ENCODE measurements at places on chromosomes 11 and 22.
A peak's percentile ranks its signal among the peaks of the same experiment; 100 is the strongest.

- no peak for DNase-seq
Observed at GRCh38 chr11:46265764-46266163, 11.7 kb upstream of the CREB3L1 start.

- no peak for DNase-seq
Observed at GRCh38 chr22:17921871-17922821, 102.2 kb downstream of the MICAL3 start.

- no peak for DNase-seq
Observed at GRCh38 chr11:27354359-27354965, 8.6 kb downstream of the CCDC34 start.

DNA sequence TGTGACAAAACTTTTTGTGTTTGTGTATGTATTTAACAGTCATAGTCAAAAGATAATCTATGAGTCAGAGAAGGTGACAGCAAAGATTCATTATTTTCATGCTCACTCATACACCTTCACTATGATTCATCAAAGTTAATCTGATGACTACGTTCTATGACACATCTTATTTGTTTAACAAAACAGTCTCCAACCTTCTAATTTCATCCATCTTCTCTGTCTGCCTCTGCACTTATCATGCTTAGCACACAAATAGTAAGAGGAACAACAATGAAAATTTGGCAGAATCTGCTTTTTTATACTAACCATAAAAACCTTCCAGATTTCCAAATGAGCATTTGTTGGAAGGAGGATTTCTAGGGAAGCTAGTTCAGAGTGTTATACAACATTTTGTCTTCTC is 568.9 kb downstream of the LUZP2 start:
- DNase-seq = no peak

GRCh38 chr11:21225860-21226259 is 556.5 kb downstream of the NELL1 start:
- no peak for DNase-seq

DNA sequence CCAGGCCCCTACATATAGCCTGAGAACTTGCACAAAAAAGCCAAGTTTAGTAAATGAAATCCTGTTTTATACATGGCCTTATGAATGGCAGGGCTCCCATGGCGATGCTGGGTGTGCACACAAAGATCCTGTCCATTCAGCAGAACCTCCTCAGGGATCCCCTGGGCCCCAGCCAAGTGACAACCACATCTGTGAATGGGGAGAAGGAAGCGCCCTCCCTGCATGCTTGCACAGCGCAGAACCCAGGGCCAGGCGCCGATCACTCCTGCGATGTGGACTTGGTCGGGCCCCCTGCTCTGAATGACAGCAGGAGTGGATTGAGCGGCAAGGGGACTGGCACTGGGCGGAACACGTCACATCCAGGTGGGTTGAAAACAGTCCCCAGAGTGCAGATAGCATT is 4.5 kb upstream of the CDC42EP2 start:
- DNase-seq = no peak

DNA sequence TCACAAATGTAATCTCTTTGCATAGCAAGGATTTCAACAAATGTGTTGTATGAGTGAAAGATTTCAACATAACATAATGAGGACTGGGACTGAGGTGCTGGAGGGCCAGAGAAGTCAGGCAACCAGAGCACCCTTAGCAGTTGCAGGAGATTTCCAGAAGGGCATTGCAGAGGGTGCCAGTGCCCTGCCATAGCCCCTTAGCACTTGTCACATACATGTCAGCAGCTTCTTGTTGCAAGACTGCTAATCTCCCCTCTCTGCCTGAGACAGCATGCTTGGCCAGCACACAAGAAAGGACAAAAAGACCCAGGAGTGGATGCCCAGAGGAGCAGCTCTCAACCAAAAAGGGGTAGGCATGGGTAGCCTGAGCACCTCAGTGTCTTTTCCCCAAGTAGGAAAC is 43.2 kb downstream of the BBOX1 start:
- no peak for DNase-seq

GRCh38 chr11:18171377-18172000 is 1.1 kb upstream of the MRGPRX4 start:
- no peak for DNase-seq

GRCh38 chr11:35390737-35391682 is 28.3 kb downstream of the SLC1A2 start:
- no peak for DNase-seq

- DNase-seq = peak; percentile 82
Observed at GRCh38 chr11:120344302-120345004, 8.2 kb downstream of the ARHGEF12 start.

- no peak for DNase-seq
Observed at GRCh38 chr11:33455867-33456463, 198.8 kb downstream of the HIPK3 start.

DNA sequence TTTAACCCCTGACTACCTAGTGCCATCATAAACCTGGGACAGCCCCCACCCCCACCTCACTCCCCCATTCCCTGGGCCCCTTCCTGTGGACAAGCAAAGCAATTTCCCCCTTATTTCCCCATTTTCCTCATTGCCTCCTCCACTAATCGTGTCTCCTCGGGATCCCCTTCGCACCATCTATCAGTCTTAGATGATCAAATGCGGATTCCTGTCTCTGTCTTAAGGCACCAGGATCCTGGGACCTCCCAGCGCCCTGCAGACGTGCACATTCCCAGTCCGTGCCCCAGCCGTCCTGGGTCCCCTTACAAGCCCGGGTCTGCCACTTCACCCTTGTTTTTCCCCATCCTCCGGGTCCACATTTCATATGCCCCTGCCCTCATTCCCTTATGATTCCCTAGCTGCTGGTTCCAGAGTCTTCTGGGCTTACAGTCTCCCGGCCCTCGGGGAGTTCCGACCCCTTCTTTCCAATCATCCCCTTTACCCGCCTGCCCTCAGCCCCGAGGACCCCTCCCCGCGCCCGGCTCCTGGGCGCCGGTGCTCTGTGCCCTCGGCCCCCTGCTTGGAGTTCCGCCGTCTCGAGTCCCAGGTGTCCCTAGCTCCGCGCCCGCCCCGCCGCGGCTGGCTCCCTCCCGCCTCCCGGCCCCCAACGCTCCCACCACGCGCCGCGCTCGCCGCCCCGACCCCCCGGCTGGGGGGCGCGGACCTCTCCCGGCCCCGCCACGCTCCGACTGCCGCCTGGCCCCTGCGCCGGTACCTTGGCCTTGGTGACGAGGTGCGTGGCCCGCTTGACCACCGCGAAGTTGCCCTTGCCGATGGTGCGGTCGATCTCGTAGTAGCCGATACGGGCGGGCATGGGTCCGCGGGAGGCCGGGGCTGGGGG is 599 bp downstream of the SIK3 start:
- peak; percentile 36 for DNase-seq

GRCh38 chr11:69337211-69337721 is 43.3 kb downstream of the MYEOV start:
- DNase-seq = peak; percentile 13

DNA sequence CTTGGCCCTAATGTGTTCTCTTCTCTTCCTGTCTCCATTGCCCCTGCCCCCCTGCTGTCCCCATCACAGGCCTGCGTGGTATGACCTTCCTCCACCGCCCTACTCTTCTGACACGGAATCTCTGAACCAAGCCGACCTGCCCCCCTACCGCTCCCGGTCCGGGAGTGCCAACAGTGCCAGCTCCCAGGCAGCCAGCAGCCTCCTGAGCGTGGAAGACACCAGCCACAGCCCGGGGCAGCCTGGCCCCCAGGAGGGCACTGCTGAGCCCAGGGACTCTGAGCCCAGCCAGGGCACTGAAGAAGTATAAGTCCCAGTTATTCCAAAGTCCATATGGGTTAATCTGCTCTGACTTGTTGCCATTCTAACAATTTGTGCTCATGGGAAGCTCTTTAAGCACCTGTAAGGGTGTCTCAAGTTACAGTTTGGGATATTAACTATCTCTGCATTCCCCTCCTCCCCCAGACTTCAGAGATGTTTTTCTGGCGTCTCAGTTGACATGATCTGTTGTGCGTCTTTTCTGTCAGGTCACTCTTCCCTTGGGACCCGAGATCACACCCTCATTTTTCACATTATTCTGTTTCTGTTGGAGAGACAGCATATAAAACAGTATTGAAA is 60.0 kb downstream of the COMMD9 start:
- no peak for DNase-seq

- DNase-seq = no peak
Observed at GRCh38 chr22:29768052-29768693, 1.0 kb downstream of the UQCR10 start.

GRCh38 chr22:22996511-22997261 is 73.6 kb upstream of the GNAZ start:
- DNase-seq = no peak

- DNase-seq = no peak
Observed at GRCh38 chr11:33443684-33444083, 186.5 kb downstream of the HIPK3 start.

DNA sequence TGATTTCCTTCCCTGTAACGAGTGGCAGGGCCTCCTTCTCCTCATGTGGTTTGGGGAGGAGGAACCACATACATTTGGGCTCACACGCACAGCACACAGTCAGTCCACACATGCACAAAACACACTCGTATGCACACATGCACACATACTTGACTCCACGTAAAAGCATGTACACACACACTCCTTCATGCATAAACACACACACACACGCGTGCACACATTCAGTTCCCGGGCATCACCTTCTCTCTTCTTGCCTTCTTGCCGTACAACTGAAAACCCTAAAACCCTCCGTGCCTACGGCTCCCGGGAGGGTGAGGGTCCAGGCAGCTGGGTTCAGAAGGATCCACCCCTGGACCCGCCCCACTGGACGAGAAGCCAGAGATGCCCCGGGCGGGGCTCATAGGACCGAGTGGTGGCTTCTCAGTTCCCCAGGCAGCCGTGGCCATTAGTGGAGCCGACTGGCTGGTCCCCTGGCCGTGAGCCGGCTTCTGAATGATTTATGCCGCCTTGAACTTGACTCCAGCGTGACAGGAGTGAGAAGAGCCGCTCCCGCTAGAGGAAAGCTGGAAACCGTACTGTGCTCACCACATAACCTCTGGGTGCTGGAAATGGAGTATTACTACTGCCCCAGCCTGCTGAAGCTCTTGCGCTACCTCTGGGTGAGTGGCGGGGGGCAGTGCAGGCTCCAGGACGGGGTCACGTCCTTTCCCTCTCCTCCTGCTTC is 117.4 kb downstream of the KIAA1671 start:
- peak; percentile 38 for DNase-seq

DNA sequence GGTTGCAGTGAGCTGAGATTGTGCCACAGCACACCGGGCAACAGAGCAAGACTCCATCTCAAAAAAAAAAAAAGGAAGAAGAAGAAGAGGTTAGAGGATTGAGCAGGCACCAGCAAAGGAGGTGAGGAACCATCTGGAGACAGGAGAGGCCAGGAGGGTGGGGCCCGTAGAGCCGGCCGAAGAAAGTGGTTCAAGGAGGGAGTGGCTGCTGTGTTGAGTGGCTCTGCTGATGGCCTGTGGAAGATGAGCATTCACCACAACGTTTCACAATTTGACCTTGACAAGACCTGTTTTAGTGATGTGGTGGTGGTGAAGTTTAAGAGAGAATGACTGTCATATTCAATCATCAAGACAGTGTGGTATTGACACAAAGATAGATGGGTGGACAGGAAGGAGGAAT is 6.8 kb upstream of the CTSD start:
- no peak for DNase-seq

DNA sequence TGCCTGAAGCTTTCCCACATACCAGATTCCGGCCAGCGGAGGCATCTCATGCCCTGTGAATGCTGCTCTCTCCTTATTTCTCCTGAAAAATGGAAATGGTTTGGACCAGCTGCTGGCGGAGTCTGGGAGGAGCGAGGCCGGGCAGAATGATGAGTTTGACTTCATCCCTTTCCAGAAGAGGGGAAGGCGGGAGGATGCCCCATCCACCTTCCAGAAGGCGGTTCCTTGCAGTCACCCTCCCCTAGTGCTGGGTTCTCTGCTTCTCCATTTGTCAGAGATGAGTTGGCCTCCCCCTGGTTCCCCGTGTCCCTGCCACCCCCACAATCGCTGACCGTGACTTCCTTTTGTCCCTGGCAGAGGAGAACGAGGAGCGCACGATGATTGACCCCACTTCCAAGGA is 75.6 kb downstream of the PARVB start:
- DNase-seq = no peak

- peak; percentile 41 for DNase-seq
Observed at GRCh38 chr11:75450826-75451821, 18.1 kb upstream of the KLHL35 start.

GRCh38 chr11:123532131-123532530 is 102.1 kb downstream of the GRAMD1B start:
- DNase-seq = no peak

DNA sequence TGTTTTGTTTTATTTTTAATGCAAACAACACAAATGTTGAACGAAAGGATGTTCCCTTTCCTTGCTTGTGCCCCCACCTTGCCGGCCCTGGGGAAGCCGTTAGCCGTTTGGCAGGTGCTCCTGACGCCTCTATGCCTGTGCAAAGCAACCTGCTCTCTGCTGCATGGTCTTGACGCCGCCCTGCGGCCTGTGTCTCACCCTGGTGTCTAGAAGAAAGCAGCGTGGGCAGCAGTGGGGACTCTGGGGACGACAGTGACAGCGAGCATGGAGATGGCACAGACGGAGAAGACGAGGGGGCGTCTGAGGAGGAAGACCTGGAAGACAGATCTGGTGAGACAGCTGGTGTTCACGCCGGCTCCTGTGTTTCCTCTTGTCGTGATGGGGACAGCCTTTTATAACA is 5.5 kb downstream of the PHRF1 start:
- DNase-seq = no peak

GRCh38 chr11:31387379-31387778 is 17.7 kb downstream of the DNAJC24 start:
- DNase-seq = no peak

- DNase-seq = no peak
Observed at GRCh38 chr11:128916681-128917080, 25.5 kb downstream of the KCNJ5 start.

DNA sequence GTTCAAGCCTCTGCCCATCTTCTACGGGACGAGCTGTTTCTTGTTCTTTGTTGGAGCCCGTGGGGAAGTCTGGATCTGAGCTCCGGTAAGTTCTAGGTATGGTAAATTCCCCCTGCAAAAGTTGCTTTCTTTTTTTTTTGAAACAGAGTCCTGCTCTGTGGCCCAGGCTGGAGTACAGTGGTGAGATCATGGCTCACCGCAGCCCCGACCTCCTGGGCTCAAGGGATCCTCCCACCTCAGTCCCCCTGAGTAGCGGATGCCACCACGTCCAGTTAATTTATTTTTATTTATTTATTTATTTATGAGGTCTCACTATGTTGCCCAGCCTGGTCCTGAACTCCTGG is 35.5 kb upstream of the MOB2 start:
- no peak for DNase-seq
